ENCODE measurements at places on chromosomes 4 and X. TPM values are rescaled to one million over a fixed set of nuclear protein-coding genes. Genes with fewer than 3 reads are reported as not detected.

The FGA gene
- not detected for total RNA-seq

The SLC10A4 gene
- total RNA-seq, result not detected

The ZNF595 gene
- total RNA-seq, result 33.4 TPM

The DDIT4L gene
- total RNA-seq, result 1.8 TPM

DNA sequence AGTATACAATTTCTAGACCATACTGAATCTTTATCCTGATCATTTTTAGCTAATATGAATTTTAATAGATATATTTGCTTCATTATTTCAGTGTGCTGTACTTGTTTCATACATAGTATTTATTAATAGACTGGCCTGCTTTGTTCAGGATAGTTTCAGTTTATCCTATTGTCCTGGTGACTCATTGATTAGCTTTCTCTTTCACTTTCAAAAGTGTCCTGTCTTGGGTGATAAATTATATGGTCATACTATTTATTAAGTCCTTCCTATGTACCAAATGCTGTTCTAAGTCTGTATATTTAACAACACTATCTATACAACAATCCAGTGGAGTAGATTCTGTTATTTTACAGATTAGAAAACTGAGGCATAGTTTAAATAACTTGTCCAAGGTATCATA lies 153.8 kb upstream of the RAPGEF2 start:
- H3K36me3 ChIP-seq, result peaks cover 26% of the 10 kb centered on the region
- DNase-seq, result no peak
- H3K27ac ChIP-seq, result peak overlapping the region; percentile 63

The CYTL1 gene
- total RNA-seq, result not detected

Measured in natural killer cell treated with Interleukin-12 subunit alpha and Interleukin-12 subunit beta and Interleukin-15 and Interleukin-18, amount 100 ng/mL, for 72 hours (primary cell).